ENCODE measurements at places on chromosomes 7 and 10.

DNA sequence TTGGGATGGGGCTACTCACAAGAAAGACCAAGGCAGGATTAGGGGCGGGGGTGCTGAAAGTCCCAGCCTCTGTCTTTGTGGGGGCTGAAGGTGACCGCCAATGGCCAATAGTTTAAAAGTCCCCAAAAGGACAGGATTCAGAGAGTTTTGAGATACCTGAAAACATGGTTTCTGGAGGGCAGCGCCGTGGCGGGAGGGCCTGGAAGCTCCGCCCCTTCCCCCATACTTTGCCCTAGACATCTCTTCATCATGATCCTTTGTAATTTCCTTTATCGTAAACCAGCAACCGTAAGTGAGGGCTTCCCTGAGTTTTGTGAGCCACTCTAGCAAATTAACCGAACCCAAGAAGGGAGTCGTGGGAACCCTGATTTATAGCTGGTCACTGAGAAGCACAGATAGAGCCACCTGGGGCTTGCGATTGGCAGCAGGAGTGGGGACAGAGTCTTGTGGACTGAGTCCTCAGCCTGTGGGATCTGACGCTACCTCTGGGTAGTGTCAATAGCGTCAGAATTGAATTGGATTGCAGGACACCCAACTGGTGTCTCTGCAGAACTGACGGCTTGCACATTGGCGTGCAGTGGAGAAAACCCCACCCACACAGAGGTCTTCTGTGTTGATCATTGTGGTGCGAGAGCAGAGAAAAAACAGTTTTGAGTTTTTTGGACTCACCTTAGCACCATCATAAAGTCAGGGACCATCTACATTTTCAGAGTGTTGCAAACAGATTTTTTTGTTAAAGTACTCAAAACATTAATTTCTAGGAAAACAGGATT, 169.3 kb downstream of the USP6NL start:
- DNase-seq, result no peak

- no peak for DNase-seq
Observed at GRCh38 chr10:133474027-133474426, 20.3 kb downstream of the SCART1 start.

DNA sequence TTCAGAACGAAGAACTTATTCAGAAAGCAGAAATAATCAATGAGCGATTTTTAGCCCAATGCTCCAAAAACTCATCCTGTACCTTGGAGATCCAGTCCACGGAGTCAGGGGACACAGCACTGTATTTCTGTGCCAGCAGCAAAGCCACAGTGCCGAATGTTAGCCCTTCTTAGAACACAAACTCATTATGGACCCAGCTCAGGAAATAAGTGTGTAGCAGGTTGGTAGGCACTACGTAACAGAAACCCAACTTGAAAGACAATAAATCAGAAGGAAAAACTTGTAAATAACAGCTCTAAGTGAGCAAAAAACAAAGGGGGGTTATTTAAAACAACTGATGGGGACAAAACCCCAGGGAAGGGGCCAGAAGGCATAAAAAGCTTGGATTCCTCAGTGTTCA, 112.0 kb upstream of the PRSS1 start:
- DNase-seq, result no peak

GRCh38 chr10:33102071-33102470, 144.0 kb upstream of the ITGB1 start:
- no peak for DNase-seq
